ENCODE measurements at places on chromosomes 13 and 19.

DNA sequence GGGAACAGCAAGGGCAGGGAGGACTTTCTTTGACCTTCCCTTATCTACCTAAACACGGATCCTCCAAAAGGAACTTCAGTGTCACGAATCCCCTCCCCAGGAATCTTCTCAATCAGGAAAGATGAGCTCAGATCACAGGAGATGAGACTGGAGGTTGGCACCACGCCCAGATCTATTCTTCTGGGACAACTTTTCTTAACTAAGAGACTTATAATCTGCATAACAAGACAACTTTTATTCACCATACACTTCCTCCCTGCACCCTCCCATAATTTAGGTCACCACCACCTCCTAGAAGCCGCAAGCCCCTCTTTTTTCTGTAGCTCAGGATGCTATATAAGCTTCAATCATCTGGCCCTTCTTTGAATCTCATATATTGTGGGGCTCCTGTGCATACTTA lies 19.2 kb upstream of the AKT2 start:
- DNase-seq: no peak

DNA sequence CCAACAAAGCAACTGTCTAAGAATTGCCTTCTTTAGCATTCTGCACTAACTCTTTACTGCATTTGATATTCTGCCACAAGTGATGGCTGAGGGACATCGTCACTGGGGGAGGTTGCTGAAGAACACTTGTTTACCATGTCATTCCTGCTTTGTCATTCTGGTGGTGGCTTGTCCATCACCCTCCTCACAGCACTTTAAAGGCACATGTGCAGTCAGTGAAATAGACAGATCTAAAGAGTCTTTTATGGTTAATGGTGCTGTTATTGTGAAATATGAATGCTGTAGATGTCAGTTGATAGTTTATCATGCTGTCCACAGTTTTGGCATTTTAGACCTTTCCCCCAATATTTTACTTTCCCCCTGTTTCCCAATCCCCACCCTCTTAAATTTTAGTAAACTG lies 120.9 kb upstream of the TSC22D1 start:
- no peak for DNase-seq

DNA sequence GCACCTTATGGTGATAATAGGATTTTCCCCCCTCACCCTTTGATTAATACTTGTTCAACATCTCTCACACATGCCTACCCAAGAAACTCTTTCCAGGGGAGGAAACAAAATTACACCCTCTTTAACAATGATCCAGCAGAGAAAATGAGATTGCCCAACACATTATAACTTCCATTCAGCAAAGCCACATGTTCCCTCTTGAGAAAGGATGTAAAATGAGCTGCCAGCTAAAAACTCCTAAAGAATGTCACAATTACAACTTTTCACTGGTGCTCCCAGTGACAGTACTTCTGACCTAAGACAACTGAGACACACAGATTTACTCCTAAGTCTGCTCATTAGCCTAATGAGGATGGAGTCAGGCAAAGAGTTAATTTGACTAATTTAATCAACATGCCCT lies 621.4 kb downstream of the DIAPH3 start:
- DNase-seq: no peak

DNA sequence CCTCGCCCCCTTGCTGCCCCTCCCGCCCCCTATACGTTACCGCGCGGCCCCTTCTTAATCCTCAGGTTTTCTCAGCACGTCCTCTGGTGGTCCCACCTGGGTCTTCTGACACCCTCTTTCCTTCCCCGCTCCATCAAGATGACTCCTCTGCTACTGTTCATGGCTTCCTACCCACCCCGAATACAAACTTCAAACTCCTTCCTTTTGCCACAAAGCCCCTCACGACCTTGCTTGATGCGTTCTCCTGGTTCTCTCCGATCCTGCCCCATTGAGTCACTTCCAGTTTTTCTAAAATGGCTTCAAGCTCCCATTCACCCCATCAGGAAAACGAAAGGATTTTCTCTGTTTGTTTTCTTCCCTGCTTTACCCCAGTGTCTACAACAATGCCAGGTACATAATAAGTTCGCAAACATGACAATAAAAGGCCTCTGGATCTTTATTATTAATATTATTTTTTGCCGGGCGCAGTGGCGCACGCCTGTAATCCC lies 734 bp upstream of the SERTAD3 start:
- DNase-seq: no peak

- DNase-seq: no peak
Observed at GRCh38 chr13:47886314-47886713, 114.8 kb downstream of the SUCLA2 start.
